ENCODE measurements at places on chromosomes 5 and 9.

GRCh38 chr9:120438836-120439546 is 141.0 kb downstream of the CDK5RAP2 start:
- DNase-seq, result no peak

DNA sequence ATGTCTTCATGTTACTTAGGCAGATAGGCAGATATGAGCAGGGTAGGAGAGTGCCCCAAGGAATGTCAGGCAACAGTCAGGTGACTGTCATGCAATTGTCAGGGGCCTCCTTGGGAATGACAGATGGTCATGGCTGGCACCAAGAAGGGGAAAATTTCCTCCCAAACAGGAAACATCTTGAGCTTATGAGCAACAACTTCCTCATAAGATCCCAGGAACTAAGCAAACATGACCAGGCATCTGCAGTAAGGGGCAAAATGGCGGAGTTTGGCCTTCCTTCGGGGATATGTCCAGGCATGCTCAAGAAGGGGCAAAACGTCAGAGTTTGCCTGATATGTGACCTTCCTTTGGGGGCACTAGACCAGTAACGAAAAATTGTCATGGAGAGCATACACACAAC is 591.8 kb downstream of the PDE4D start:
- DNase-seq, result no peak

DNA sequence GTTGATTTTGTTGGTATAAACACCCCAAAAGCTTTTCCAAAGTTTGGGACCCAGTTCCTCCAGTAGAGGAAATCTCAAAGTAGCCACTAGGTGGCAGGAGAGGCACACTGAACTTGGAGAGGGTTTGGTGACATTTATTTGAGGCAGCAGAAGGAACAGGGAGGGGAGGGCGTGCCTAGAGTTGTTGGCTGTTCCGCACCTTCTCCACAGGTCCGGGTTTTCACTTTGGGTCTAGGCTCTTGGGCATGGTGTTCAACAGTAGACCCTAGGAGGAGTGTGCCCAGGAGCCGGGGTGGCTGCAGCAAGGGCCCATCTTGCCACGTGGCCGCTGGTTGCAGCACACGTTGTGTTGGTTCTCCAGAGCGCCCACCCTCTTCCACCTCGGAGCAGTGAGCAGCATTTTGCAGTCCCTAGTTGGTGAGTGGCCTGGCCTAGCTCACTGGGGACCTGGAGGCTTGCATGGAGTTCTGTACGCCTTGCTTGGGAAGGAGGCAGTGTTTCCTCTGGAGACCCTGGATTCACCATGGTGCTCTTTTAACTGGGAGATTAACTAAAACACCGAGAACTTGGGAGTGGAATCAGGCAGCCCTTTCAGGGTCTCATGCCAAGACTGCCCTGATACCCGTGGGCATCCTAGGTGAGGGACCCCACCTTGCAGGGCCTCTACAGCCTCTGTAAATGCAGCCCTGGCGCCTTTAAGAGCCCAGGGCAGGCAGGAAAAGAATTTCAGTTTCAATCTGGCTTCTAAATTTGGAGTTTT is 28.2 kb downstream of the PTPA start:
- DNase-seq, result no peak

- DNase-seq, result no peak
Measured at GRCh38 chr9:121649476-121650216, 1.8 kb upstream of the DAB2IP start.

- DNase-seq, result peak; percentile 89
Measured at GRCh38 chr5:9851458-9851857, 221.3 kb upstream of the TAS2R1 start.

DNA sequence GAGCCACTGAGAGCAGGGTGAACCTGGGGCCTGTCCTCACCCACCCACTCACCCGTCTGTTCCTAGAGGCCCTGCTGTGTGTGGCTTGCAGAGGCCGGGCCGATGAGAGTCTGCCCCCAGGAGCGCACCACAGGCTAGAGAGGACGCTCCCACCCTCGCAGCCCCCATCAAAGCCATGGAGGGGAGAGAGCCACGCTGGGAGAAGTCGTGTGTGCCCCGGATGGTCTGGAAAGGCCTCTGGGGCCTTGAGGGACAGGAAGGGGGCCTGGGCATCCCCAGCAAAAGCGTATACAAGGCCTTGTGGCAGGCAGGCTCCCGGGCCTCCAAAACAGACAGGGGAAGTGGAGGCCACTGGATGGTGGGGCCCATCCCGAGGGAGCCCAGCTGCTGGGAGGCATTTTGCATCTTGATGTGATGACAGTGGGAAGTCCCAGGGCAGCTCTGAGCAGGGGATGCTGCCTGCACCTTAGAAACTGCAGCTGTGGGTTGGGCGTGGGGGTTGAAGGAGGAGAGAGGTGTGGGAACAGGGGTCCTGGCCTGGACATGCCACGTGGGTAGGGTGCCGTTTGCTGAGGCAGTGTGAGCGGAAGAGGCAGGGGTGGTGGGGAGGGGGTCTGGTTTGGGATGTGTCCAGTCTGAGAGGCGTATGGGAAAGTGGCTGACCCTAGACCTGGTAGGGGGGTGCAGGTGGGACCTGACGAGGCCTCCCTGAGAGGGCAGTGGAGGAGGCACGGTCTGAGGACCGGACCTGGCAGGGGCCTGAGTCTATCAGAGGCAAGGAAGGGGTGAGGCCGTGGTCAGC is 43.0 kb upstream of the NOTCH1 start:
- DNase-seq, result no peak

All from BJ (cell line).